Stimulated activated CD8-positive, alpha-beta memory T cell treated with anti-CD3 and anti-CD28 coated beads, Interleukin-2, amount 100 ng/mL, for 48 hours (primary cell): ENCODE measurements at places on chromosomes 12 and 14.
A peak's percentile ranks its signal among the peaks of the same experiment; 100 is the strongest.

DNA sequence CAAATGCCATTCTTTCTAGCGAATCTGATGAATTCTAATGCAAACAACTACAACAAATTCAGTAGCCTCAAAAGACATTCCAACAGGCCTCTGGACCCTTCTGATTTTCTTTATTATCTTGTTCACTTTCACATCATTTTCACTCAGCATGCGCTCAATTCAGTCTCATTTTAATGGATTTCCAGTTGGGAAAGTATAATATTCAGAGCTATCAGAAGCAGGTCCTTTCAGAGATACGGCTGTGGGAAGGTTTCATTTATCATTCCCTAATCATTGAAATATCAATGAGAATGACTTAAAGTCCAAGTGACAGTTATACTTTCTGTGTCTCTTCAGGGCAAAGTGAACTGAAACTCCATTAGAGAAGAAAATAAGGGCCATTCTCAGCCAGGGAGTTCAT, 1083.7 kb upstream of the FLRT2 start:
- no peak for DNase-seq

GRCh38 chr14:91897106-91897701, 29.9 kb upstream of the TC2N start:
- no peak for DNase-seq

DNA sequence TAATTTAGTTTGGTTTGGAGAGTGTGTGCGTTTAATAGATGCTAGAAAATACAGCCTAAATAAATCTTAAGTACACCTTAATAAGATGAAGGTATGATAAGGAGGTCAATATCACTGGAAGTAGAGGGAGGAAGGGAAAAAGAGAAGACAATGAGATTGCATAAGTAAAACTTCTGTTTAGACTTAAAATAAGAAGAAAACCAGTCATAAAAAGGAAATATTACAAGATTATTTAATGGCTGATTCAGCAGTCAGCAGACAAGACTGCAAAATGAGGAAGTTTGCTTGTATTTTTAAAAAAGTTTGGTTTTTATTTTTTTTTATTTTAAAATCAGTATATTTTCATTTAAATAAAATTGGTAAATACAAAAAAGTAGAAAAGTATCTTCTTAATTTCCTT, 3.2 kb downstream of the SLC38A6 start:
- DNase-seq: no peak

GRCh38 chr12:89924191-89924590, 215.6 kb upstream of the ATP2B1 start:
- DNase-seq: no peak

GRCh38 chr12:51403159-51403558, 12.0 kb upstream of the GALNT6 start:
- DNase-seq: no peak

DNA sequence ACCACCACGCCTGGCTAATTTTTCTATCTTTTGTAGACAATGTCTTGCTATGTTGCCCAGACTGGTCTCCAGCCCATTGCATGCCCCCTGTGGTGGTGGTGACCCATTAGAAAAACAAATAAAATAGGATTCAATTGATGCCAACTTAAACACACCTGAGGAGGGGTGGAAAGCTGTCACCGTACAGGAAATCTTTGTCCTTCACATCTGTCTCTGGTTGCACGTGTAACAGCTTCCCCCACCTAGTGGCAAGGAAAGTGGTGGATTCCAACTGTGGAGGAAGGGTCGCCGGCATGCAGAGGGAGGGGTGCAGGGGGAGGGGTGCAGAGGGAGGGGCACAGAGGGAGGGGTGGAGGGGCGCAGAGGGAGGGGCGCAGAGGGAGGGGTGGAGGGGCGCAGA, 26.1 kb upstream of the GPR68 start:
- no peak for DNase-seq

DNA sequence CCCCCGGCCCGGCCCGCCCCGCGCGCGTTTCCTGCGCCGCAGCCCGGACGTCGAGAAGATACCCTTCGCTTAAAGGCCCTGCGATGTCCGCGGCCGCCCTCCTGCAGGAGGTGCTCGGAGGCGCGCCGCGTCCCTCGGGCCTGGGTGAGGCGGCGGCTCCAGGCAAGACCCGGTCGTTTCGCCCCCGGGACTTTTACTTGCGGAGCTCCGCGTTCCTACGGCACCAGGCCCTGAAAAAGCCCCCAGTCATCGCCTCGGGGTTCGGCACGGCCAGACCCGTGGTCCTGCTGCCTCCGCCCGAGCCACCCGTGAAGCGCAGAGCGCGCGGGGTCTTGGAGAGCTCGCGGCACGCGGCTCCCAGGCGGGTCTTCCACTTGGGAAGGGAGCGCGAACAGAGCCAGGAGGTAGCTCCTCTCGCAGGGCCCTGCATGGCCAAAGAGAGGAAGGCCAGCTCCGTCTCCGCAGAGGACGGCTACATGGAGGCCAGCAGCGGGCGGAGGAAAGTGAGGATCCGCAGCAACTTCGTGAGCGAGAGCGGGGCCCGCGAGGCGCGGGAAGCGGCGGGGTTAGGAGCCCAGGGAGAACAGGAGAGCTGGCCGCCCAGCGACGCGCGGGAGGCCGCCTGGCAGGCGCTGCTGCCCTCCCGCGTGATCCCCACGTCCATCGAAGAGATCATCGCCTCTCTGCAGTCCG, 26.9 kb downstream of the TTC6 start:
- no peak for DNase-seq

- DNase-seq: no peak
Observed at GRCh38 chr12:108788911-108789310, 57.6 kb upstream of the CORO1C start.

- DNase-seq: peak; percentile 17
Observed at GRCh38 chr12:52380271-52380694, 5.2 kb downstream of the KRT84 start.

- DNase-seq: peak; percentile 19
Observed at GRCh38 chr14:52267501-52268278, at the start of gene PTGDR. PTGDR (plus strand) TSS chr14:52267698; CDS start chr14:52267815, 117 bp downstream.
